ENCODE measurements at places on chromosomes 12 and 14.
A peak's percentile ranks its signal among the peaks of the same experiment; 100 is the strongest.

- DNase-seq = no peak
Observed at GRCh38 chr12:105980085-105980484, 158.7 kb downstream of the NUAK1 start.

DNA sequence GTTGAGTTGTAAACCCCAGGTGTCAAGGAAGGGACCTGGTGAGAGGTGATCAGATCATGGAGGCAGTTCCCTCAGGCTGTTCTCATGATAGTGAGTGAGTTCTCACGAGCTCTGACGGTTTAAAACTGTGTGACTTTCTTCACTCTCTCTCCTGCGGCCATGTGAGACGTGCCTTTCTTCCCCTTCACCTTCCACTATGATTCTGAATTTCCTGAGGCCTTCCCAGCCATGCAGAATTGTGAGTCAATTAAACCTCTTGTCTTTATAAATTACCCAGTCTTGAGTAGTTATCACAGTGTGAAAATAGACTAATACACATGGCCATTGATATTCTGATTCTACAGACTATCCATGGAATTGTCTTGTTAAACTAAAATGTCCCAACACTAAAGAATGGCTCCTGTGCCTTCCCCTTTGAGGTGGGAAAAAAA lies 85.6 kb downstream of the SLC2A13 start:
- DNase-seq = no peak

GRCh38 chr12:62799766-62800406 lies 135.1 kb downstream of the PPM1H start:
- DNase-seq = no peak

- no peak for DNase-seq
Observed at GRCh38 chr12:52338241-52338960, 17.2 kb upstream of the KRT83 start.

- no peak for DNase-seq
Observed at GRCh38 chr12:84875241-84875640, 37.4 kb downstream of the SLC6A15 start.

GRCh38 chr12:90211017-90211416 lies 502.4 kb upstream of the ATP2B1 start:
- no peak for DNase-seq

- no peak for DNase-seq
Observed at GRCh38 chr12:53870117-53870516, 68.5 kb upstream of the HOXC13 start.

DNA sequence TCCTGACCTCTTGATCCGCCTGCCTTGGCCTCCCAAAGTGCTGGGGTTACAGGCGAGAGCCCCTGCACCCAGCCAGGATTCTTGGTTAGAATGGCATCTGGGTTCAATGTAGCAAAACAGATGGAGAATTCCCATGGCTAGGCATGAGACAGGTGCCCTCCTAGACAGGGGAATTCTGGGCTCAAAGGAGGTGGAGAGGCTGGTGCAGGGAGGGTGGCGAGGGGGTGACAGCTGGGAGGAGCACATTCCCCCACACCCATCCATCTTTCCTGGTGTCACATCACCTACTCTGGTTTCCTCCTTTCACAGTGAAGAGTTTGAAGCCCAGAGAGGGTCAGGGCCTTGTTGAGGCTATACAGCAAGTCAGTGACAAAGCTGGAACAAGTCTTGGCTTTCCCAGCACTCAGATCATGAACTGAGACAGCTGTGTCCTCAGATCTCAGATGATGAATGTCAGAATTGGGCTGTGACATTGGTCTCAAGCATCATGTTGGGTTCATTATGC lies 2.8 kb downstream of the SERPINA1 start:
- DNase-seq = no peak

GRCh38 chr12:125267114-125267513 lies 201.9 kb downstream of the AACS start:
- no peak for DNase-seq

- DNase-seq = no peak
Observed at GRCh38 chr12:67958187-67958586, 31.1 kb upstream of the IFNG-AS1 start.

DNA sequence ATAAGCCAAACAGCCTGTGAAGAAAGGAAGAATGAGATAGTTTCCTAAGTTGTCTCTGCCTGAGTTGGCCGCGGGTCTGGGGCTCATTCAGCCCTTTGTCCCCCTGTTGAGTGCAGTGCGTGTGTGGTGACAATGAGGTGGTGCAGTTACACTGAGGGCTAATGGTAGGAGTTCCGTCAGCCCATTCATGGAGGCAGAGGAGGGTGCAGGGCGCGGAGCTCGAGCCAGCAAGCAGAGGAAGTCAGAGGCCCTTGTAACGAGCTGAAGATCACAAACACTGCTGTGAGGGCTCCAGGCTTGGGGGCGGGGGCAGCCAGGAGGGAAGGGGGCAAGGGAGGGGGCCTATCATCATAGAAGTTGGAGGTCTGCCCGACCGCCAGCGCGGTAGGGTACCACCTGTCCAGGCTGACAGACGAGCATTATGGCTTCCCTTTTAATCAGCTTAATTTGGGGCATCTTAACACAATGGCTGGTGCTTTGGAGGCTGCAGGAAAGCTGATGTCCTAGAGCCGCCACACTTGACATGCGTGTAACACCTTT lies 20.5 kb downstream of the CCND2 start:
- no peak for DNase-seq

GRCh38 chr12:94849411-94849976 lies 154.0 kb downstream of the NDUFA12 start:
- no peak for DNase-seq

- DNase-seq = peak; percentile 70
Observed at GRCh38 chr14:92880851-92881250, 42.1 kb upstream of the CHGA start.

GRCh38 chr14:54785778-54786770 lies 116.6 kb downstream of the GCH1 start:
- no peak for DNase-seq

GRCh38 chr12:32917094-32917611 lies 20.6 kb upstream of the PKP2 start:
- no peak for DNase-seq

- no peak for DNase-seq
Observed at GRCh38 chr12:75571204-75571603, 59.8 kb upstream of the KRR1 start.

DNA sequence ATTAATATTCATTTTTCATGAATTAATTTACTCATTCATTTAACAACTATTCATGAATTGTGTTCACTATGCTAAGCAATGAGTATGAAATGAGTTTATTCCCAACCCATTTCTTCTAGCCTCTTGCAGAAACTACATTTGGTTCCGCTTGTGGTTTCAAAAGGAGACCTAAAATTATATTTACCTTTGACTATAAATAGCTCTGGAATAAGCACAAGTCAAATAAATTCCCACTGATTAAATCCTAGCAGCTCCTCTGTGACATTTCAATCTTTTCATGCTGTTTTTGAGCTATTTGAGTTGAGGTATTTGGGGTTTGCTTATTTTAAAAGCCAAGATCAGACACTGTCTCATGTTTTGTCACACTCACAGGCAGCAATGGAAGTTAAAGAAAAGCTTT lies 46.9 kb downstream of the DUSP6 start:
- no peak for DNase-seq

GRCh38 chr14:90301668-90302090 lies 30.1 kb downstream of the NRDE2 start:
- peak; percentile 12 for DNase-seq

- no peak for DNase-seq
Observed at GRCh38 chr14:92997343-92998061, 74.6 kb downstream of the CHGA start.

GRCh38 chr12:64655141-64655540 lies 44.8 kb downstream of the RASSF3 start:
- no peak for DNase-seq

- DNase-seq = no peak
Observed at GRCh38 chr12:26134540-26134939, 9.7 kb upstream of the BHLHE41 start.

GRCh38 chr12:38490941-38491340 lies 174.4 kb downstream of the ALG10B start:
- DNase-seq = no peak

- no peak for DNase-seq
Observed at GRCh38 chr12:16555630-16556029, 50.3 kb downstream of the LMO3 start.

DNA sequence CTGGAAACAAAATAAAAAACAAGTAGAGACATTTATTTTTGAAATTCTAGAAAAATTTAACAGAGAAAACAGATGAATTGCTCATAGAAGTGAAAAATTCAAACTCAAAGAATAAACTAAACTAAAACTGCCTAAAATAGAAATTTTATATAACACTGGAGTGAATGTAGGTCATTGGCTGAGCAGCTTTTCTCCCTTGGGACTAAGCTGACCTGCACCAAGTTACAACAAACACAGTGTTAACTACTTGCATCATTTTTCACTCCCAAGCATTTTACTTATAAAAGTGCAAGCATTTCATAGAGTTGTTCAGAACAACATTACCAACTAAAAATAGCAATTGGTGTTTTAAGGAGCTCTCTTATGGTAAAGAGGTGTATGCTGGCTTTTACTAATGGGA lies 298.1 kb downstream of the MED13L start:
- DNase-seq = no peak

DNA sequence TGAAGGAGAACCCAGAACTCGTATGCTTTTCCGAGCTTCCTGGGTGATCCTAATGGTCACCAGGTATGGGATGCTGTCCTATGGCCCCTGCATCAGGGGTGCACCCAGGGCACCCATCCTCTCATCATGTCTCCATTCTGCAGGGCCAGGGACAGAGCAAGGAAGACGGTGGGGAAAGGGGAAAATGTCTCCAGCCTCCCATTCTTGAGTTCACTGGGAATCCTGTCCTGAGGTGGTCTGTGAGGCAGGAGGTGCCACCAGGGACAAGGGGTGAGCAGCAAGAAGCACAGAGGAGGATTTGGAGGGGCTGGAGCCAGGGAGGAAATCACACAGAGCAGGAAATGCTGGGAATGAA lies 14.9 kb upstream of the SLC6A12 start:
- no peak for DNase-seq

DNA sequence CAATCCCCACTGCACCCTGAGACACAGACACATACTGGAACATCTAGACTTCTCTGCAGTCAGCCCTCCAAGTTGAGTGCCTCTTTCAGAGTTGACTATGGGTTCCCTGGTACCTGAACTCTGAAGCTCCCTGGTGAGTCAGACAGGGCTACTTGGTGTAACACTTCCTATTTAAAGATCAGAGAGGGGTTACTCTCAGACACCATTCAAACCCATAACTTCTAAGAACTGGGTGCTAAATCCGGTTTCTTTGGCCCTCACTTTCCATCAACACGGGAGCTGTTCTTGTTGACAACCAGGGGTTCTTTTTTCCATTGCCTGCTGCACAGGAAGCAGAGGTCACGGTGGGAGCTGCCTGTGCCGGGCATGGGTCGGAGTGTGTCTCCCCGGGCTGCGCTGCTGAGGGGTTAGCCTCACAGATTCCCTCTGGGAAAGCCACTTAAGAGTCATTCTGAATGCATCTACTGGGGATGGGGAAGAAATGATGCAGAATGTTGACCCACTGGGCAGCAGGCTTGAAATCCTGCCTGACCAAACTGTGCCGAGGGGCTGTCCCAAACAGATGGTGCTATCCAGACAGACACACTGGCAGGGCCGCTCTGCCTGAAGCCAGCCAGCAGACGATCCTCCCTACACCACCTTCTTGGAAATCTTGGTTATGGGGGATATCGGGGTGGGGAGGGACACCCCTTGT lies 74.1 kb downstream of the PITPNM2 start:
- no peak for DNase-seq

DNA sequence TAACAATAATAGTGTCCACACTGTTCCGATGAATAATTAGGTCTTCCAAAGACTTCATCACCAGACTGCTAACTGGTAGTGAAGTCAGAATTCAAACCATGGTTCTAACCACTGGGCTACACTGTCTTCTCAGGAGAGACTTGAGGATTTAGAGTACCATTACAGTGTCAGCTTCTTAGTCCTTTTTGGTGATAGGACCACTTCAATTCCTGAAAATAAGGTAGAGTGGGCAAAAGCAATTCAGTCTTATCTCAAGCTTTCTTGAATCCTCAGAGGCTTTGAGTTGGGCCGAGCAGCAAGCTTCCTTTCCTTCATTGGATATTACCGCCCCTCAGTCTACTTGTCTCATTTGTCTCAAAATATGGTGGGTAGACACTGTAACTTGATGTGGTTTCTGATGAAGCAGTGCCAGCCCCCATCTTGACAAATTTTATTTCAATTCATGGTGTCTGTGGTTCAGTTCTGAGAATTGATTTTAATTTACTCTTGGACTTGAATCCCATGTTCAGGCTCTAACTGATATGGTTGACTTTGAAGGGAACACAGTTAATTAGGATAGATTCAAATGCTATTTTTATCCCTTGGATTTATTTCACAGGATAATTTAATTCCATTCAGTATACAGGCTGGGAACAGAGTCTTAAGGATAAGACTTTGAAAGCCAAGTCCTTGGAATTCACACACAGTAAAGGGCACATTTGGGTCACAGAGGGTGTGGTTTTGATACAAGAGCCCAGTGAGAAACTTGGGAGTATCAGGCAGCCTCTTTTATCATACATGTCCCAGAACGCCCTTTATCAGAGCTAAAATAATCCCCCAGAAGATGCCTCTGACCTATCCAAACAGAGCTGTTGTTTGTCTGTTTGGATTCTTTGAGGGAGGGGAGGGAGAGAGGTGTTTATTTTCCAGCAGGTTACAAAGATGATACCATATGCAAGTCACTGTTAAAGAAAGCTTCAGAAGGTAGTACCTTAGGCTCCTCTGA lies 167.3 kb downstream of the PRKCH start:
- DNase-seq = no peak

- DNase-seq = no peak
Observed at GRCh38 chr12:9794484-9795093, 32.7 kb upstream of the KLRF1 start.

GRCh38 chr12:67774983-67775587 lies 126.5 kb downstream of the DYRK2 start:
- no peak for DNase-seq

GRCh38 chr12:89825591-89826449 lies 117.2 kb upstream of the ATP2B1 start:
- no peak for DNase-seq

DNA sequence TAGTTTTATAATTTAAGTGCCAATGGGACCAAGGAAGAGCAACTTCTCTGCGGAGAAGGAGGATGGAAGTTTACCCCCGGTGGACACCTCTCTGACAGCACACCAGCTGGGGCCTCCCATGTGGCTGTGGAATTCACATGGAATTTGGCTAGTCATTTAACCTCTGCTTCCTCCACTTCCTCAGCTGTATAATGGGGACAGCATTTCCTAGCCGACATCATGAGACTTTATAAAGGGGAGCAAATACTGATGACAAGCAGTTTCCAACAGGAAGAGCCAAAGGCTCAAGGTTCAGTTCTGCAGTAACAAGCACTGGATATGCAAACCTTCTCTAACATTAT lies 7.5 kb downstream of the DUSP6 start:
- no peak for DNase-seq

GRCh38 chr14:24789378-24789884 lies 155.4 kb upstream of the GZMB start:
- DNase-seq = no peak
